ENCODE measurements at places on chromosomes 4 and X.

GRCh38 chrX:139543920-139544319, 13.4 kb downstream of the F9 start:
- DNase-seq = no peak

GRCh38 chrX:107146670-107147069, 28.0 kb upstream of the RBM41 start:
- no peak for DNase-seq

DNA sequence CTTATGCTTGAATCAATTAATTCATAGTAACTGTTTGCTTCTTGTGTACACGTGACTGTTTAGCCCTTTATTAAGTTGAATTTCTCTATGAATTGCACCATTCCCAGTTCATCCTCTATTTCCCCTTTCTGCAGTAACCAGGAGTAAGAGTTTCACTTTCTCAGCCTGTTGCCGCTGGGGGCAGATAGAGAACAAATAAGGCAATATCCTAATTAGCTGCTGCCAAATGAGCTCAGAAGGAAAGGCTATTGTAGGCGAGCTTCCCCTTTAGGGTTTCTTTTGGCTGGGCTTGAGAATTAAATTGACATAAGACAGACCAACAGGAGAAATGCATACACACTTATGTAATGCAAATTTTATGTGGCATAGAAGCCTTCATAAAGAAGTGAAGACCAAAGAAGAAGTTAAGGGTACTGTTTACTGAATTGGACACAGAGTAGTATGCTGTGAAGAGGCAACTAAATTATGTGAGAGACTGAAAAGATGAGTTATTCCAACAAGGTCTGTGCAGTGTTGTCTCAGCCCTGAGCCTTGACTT, 1594.7 kb downstream of the TECRL start:
- DNase-seq = no peak

GRCh38 chr4:150668824-150669223, 86.9 kb downstream of the MAB21L2 start:
- no peak for DNase-seq

DNA sequence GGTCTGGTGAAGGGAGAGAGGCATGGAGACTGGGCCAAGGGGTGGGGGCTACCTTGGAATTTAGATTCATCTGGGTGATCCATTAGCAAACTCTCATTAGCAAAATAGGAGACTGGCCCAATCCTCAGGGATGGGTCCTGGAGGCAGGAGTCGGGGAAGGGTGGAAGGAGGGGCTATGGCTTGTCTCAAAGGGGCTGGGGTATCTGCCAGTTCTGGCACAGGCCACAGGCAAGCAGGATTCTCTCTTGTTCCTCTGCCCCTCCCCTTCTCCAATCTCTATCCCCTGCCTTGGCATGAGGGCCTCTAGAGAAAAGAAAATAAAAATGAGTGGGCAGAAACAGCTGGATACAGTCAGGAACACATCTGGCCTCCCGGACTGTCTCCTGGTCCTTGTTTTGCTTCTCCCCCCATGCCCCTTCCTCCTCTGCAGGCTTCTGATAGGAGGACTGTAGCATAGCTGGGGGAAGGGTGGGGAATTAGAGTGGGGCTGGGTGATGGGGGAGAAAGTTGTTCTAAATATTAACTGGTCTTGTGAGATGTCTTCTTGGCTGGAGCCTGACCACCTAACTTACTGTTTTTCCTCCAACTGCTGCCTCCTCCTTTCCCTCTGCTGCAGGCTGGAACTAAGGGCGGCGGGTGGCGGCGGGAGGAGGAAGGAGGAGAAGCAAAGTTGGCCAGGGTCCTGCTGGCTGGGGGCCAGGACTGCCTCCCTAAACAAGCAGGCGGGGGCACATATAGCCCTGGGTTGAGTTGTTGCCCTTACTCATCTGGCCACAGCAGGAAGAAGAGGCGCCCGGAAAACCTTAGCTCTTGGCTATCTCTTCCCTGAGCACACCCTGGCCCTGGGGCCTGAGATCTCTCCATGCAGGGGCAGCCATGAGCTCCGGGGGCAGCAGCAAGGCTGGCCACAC, 53.3 kb upstream of the LAS1L start:
- DNase-seq = no peak

GRCh38 chr4:34039766-34040165, 2204.5 kb downstream of the ARAP2 start:
- DNase-seq = no peak

- DNase-seq = no peak
Measured at GRCh38 chrX:113962343-113962742, 621.5 kb upstream of the HTR2C start.

- DNase-seq = no peak
Measured at GRCh38 chrX:47991263-47992094, 12.3 kb downstream of the ZNF182 start.

- DNase-seq = no peak
Measured at GRCh38 chrX:56343664-56344063, 111.5 kb downstream of the KLF8 start.

GRCh38 chr4:57403591-57403990, 293.4 kb upstream of the IGFBP7 start:
- DNase-seq = no peak

GRCh38 chrX:130034178-130034577, 51.7 kb downstream of the BCORL1 start:
- DNase-seq = no peak
